Stimulated activated CD8-positive, alpha-beta memory T cell treated with anti-CD3 and anti-CD28 coated beads, Interleukin-4, amount 100 ng/mL, for 1 hour (primary cell): ENCODE measurements at places on chromosomes 5 and 9.

GRCh38 chr5:100709771-100710170, 174.6 kb downstream of the FAM174A start:
- DNase-seq: no peak

DNA sequence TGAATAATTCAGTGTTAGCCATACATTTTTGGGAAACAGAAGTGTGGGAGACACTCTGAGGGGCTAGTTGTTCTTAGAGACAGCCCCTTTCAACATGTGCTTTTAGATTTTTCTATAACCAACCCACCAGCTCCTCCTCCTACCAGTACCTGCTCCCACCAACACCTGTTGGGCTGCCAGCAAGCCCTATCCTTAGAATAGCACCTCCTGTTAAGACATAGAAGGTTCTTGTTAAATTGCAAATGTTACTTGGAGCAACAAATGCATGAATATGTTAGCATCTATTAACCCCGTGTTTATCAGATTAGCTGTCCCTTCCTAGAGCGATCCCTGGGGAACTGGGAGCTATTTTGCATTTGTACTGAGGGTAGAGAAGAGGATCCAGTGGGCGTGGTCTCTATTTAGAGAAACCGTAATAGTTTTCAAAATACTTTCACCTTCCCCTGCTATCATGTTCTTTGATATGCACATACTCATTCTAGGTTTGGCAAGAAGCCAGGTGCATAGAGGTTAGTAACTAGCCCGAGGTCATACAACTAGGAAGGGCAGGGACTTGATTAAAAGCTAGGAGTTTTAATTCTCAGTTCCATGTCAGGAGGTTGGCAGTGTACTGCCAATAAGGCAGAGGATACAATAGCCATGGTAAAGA, 334.4 kb downstream of the KCTD16 start:
- DNase-seq: no peak

DNA sequence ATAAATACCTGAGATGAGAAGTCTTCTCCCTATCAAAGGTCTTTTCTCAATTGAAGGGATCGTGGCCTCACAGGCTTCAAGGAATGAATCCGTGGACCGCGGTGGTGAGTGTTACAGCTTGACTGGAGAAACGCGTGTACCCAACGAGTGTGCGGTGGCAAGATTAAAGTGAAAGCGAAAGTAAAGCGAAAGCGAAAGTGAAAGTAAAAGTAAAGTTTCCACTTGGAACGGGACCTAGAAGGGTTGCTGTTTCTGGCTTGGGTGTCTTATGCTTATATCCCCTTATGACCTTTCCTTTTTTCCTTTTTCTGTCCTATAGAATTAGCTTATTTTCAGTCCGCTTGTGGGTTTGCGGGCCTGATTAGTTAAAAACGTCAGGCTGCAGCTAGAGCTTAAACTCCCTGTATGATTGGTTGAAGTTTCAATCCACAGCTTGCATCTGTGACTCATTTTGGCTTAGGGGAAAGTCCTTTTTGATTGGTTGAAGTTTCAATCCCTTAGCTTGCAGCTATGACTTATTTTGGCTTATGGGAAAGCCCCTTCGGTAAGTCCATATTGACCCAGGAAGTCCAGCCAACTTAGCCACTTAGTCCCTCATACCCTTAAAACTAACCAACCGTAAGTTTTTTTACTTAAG, 924.3 kb upstream of the CDH10 start:
- no peak for DNase-seq

- no peak for DNase-seq
These were observed 309.7 kb downstream of the NSG2 start for GRCh38 chr5:174355208-174355612.

DNA sequence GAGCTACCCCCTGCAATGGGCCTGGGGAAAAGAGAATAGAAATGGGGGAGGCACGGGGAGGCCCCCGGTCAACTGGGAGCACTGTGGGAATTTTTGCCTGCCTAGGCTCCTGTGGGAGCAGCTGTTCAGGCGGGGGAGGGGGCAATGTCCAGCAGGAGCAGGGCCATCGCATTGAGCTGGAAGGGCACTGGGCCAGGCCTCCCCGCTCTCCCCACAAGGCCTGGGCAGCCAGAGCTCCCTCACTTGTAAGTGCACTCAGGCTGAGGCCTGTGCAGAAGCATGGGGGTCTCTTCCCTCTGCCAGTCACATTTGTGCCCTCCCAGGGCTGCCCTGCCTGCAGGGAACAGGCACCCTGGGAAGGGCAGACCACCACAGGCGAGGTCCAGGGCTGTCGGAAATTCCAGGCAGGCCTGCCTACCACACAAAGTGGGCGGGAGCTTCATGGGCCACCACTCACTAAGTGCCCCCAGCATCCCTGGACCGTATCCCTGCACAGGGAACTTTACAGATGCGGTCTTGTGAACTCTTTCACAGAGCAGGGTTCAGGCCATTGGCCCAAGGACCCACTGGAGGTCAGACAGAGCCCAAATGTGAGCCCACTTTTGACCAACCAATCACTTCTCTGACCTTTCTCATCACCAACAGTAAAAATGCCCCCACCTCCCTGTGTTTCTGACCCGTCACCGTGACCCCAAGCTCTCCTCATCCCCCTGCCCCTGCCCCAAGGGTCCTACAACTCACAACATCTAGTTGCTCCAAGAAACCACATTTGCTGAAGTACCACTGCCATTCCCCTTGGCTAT, 1.0 kb upstream of the CFAP157 start:
- DNase-seq: no peak

DNA sequence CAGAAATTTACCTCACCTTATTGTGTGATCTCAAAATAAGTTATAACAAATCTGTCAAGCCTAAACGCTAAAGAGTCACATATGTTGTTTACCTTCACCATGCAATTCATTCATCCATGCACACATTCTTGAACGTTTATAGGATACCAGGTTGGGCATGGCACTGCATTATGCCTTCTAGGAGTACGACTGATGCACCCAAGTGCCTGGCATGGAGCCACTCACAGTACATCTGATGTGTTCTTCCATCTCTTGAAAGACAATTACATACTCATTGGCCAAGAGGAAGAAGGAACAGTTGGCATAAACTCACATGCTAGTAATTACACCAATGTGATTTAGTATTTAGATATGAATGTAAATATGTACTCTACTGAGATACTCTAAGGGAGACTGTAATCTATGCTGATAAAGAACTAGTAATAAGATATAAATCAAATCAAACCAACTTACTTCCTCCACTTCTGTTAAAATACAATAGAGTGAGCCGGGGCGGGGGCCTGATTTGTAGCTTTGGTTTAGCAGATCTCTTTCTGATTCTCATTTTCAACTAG, 90.7 kb downstream of the LPAR1 start:
- no peak for DNase-seq

GRCh38 chr5:110096419-110096818, 406.7 kb downstream of the MAN2A1 start:
- DNase-seq: no peak

DNA sequence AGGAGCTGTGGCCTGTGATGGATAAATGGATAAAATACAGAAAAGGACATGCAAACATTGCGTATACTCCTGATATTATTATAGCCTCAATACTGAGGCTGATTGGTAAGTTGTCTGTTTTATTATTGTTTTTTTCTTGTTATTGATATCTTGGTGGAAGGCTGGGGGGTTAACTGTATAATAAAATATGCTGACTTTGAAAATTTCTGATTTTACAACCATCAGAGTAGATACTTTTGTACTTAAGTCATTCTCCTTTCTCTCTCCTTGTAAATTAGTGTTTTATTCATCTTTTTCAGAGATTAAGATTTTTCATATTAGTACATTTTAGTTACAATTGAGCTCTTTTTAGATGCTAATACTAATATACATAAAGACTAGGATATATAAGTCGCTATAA, 53.5 kb downstream of the ICE1 start:
- no peak for DNase-seq

- no peak for DNase-seq
These were observed 176.6 kb downstream of the CACNA1B start for GRCh38 chr9:138053996-138054752.
